ENCODE measurements at places on chromosomes 5 and 9.
A peak's percentile ranks its signal among the peaks of the same experiment; 100 is the strongest.

- DNase-seq = no peak
These were observed 76.6 kb downstream of the YIPF5 start for GRCh38 chr5:144093868-144094267.

DNA sequence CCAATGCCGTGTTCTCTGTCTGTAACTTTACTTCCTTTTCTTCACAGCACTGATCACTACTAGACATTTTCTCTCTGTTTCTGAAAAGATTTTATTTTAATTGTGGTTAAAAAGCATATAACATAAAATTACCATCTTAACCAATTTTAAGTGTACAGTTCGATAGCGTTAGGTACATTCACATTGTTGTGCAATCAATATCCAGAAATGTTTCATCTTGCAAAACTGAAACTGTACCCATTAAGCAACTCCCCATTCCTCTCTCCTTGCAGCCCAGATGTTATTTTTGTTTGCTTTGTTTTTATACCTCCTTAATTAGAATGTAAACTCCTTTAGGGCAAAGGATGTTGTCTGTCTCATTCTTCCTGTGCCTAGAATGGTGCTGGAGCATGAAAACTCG, 47.5 kb downstream of the COL27A1 start:
- DNase-seq = no peak

GRCh38 chr5:115458416-115458815, 86.2 kb downstream of the FEM1C start:
- DNase-seq = no peak

DNA sequence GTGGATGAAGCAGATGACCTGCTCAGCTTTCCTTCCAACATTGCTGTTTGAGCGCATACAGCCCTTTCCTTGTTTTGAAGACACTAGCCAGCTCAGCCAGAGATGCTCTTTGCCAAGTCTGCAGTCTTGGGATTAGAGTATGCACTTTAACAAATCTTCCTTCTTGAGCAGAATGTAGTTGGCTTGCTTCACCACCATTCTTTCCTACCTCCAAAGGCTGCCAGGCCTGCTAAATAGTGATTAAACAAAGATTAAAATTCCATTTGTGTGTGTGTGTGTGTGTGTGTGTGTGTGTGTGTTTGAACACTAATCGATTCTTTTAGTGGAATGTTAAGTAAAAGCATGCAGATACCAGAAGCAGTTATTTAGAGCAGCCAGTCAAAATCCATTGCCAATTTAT, 97.6 kb downstream of the GALNT10 start:
- peak; percentile 32 for DNase-seq

DNA sequence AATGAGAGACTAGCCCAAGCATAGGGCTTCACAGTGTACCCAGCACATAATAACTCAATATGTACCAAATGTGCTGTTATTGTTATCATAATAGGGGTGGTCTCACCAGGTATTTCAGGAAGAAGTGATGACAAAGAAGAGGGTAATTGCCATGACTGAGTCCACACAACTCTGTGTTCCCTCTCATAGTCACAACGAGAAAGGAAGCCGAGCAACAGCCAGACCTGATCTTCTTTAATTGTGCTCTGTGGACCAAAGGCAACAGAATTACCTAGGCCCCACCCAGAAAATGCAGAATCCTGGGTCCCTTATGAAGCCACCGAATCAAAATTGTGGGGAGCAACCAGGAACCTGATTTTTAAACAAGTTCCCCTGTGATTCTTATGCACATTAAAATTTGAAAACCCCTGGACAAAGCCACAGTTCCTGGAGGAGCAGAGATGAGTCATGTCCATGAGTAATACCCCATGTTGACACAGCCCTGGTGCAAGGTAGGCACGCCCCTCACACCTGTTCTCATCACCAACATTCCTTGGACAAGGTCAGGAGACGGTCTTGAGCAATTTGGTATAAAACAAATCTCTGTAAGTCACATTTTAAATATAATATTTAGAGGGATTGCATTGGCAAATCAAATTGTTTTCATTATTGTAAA, 5.2 kb downstream of the FGF1 start:
- DNase-seq = peak; percentile 81

- no peak for DNase-seq
These were observed 83.3 kb upstream of the COL5A1 start for GRCh38 chr9:134558124-134558905.

DNA sequence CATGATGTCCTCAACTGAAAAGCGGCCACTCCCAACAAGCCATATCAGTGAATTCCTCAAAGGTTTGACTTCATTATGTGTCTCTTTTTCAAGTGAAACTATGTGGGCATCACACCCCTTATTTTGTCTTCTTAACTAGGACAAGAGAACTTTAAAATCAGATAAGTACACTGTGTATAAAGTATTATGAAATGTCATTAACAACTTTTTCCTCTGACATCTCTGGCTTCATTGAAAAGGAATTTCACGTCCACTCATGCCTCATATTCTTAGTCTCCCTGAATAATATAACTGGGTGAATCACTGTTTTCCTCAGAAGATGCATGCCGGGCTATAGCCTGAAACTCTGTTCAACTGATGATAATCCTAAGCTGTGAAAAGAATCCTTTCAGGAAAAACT, 415.8 kb downstream of the ACTL7B start:
- no peak for DNase-seq

DNA sequence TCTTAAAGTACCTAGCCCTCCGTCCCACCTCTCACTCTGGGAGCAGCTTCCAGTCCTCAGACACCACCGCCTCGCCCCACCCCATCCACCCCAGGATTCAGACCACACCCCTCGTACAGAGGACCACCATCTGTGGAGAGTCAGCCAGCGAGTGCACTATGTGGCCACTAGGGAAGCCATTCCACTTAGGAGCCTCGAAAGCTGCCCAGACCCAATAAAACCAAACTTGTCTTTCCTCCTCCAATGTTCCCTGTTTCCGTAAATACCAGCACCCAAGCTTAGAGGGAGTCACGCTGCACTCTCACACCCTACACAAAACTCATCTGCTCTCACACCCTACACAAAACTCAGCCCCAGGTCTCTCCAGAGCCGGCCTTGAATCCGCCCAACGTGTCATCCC, 1.9 kb downstream of the GCNT4 start:
- DNase-seq = peak; percentile 27

- DNase-seq = no peak
These were observed 543.9 kb downstream of the TLE1 start for GRCh38 chr9:81145331-81145963.

GRCh38 chr5:107779437-107779836, 108.7 kb upstream of the EFNA5 start:
- no peak for DNase-seq

DNA sequence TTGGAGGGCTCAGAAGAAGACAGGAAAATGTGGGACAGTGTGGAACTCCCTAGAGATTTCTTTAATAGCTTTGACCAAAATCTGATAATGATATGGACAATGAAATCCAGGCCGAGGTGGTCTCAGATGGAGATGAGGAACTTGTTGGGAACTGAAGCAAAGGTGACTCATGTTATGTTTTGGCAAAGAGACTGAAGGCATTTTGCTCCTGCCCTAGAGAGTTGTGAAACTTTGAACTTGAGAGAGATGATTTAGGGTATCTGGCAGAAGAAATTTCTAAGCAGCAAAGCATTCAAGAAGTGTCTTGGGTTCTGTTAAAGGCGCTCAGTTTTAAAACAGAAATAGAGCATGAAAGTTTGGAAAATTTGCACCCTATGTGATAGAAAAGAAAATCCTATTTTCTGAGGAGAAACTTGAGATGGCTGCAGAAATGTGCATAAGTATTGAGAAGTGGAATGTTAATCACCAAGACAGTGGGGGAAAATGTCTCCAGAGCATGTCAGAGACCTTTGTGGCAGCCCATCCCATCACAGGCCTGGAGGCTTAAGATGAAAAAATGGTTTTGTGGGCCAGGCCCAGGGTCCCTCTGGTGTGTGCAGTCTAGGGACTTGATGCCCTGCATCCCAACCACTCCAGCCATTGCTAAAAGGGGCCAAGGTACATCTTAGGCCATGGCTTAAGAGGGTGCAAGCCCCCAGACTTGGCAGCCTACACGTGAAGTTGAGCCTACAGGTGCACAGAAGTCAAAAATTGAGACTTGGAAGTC, 463.7 kb upstream of the TLE4 start:
- DNase-seq = no peak

DNA sequence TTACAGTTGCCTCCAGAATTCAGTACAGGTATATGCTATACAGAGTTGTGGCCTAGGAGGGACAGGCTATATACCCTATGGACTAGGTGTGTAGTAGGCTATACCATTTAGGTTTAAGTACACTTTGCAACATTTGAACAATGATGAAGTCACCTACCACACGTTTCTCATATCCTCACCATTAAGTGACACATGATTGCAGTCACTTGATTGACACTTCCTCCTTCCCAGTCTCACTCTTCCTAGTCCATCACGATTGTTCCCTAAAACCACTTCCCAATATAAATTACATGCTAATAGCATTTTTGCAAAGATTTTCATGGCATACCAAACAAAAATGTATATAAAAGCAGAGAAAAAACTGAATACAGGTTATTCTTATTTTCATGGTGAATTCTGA, 312.2 kb downstream of the EPB41L4A start:
- DNase-seq = no peak

DNA sequence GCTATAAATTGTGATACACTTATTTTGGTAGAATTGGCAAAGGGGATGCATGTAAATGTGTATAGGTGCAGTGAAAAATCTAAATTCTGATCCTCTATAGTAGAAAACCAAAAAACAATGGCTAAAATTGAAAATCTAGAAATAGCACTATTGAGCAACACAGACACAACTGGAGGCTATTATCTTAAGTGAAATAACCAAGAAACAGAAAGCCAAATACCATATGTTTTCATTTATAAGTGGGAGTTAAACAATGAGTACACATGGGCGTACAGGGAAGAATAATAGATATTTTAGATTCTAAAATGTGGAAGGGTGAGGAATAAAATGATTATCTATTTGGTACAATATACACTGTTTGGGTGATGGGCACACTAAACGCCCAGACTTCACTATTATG, 183.2 kb upstream of the TUSC1 start:
- no peak for DNase-seq

- DNase-seq = peak; percentile 22
These were observed 293.1 kb downstream of the ZSWIM6 start for GRCh38 chr5:61625137-61625561.

- DNase-seq = no peak
These were observed 237.0 kb downstream of the PRELID2 start for GRCh38 chr5:145598184-145598583.

DNA sequence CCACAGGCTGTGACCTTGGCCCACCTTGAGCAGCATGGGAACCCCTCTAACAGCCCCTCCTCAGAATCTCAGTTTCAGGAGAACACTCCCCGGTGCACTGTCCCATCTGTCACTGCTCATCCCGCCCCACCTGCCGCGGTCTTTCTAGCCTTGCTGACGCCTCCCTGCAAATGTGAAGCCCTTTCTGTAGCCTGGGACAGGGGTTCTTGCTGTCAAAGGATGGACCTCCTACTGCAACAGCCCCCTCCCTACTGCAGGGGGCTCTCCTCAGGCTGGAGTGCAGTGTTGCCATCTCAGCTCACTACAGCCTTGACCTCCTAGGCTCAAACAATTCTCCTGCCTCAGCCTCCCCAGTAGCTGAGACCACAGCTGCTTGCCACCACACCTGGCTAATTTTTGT, 20.0 kb downstream of the OR2V1 start:
- DNase-seq = no peak

- no peak for DNase-seq
These were observed 7.8 kb upstream of the ANXA1 start for GRCh38 chr9:73143711-73144328.

DNA sequence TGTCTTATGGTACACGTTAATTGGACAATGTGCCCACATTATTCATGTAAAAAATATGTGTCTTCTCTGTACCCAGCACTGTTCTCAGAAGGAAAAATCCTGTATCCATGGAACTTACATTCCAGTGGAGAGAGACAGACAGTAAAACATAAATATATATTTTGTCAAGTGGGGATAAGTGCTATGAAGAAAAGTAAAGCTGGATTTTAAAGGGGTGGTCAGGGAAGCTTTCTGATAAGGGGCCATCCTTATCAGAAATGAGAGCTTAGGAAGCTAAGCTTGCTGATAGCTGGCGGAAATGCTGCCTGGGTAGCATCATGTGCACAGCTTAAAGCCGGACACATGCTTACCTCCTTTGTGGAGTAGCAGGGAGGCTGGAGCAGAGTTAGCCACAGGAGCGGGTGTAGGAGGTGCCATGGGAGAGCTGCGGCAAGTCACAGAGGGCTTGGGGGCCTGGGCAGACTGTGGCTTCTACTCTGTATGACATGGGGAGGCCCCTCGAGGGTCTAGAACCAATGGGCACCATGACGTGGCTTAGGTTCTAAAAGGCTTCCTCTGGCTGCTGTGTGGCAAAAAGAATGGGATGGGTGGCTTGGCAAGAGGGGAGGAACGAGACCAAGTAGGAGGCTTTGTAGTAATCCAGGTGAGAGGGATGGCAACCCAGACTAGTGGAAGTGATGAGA, 141.7 kb downstream of the FGF1 start:
- DNase-seq = no peak

DNA sequence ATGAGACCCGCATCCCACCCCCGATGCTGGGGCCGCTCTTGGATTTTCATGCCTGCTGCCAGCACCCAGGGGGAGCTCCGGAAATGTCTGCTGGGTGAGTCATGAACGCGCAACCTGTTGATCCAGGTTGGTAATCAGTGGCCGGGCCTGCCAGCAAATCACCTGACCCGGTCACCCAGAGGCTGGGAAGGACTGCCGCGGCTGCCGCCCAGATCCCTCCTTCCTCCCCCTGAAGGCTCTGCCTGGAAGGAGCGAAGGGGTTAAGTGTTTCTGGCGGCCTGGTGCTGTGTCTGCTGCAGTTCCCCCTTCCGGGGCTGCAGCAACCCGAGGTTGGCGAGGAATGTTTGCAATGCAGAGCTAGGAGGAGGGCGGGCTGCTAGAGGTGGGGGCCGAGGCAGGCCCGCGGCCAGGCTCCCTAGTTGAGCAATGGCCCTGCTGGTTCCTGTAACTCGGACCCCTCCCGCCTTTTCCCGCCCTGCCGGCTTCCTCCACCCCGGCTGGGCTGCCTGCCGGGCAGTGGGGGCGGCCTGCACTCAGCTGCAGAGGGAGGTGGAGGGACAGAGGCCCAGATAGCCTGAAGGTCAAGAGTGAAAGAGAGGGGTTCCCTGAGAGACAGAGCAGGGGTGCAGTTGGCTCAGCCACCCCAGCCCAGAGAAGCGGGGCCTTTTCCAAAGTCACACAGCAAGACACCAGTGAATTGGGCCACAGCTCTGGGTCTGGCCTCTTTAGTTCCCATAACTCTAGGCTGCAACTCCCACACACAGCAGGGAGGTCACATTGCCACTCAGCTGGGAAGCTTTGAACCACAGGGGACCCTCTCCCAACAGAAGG, 156.3 kb upstream of the IER5L start:
- DNase-seq = peak; percentile 84

GRCh38 chr5:154254896-154255295, 64.4 kb downstream of the GALNT10 start:
- DNase-seq = no peak

GRCh38 chr5:33479311-33479710, 38.5 kb downstream of the TARS1 start:
- DNase-seq = no peak

GRCh38 chr9:653856-654387, 187.6 kb upstream of the DMRT1 start:
- no peak for DNase-seq
